Daoy (cell line): ENCODE measurements at places on chromosomes 1 and 21. TPM values are rescaled to one million over a fixed set of nuclear protein-coding genes. Genes with fewer than 3 reads are reported as not detected.

Gene RNU1-2
- total RNA-seq: 306 and 832 TPM in 2 replicates

GRCh38 chr1:158485455-158485854, 13.4 kb downstream of the OR10R2 start:
- DNase-seq: peak; percentile 3

DNA sequence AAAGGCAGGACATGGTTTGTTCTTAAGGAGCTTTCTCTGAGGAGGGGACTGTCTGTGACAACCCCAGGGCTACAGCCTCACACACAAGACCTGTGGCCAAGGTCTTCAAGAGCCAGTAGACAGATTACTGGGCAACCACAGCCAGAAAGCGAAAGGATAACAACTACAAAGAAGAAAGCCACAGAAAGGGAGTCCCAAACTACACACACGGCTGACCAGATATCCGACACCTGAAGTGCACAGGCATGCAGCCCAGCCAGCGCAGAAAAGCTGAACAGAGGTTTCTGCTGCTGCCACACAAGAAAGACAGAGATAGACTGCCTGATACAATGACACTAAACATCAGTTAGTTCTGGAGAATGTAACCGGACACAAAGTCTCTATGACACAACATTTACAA, 21.4 kb upstream of the NADK start:
- no peak for DNase-seq

DNA sequence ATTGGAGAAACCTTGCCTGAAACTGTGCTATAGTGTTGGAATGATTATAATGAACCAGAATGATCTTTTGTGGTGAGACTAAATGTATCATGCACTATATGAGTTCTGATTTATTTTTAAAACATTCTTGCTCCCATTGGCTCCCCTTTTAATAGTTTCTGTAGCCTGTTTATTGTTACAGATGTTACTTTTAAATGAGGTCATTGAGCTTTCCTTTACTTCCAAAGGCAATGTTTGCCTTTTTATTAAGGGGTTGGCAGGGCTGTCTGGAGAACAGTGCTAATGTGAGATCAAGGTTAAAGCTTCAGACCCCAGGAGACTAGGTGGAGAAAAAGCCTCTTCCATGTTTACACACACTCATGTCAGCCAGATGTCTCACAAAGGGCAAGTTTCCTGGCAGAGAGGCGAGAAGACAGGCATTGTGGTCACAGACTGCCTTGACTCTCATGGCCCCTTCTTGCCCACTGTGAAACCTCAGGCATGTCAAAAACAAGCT, 120.6 kb upstream of the RAVER2 start:
- peak; percentile 90 for DNase-seq

Gene CYP4Z1
- total RNA-seq: not detected in 2 replicates

DNA sequence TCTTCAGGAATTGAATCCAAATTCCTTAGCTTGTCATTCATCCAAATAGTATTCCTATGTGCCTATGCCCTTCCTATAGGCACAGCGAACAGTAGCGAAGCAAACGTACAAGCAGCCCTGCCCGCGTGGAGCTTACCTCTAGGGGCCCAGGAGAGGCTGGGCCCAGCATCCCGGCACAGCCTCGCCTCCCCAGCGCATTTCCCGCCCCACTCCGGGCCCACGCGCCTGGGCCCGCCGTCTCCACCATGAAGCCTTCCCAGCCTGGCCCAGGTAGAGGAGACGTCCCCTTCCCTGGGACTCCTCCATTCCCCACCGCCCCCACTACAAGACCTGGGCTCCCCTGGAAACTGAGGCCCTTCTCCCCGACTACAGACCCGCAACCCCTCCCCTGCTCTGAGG, 245 bp upstream of the TMEM269 start:
- no peak for DNase-seq

Gene TSPAN1
- 2.7 TPM in 1 of 2 replicates, not detected in the other for total RNA-seq
